ENCODE measurements at places on chromosomes 2 and 18.

GRCh38 chr18:42326752-42327151 lies 371.7 kb downstream of the PIK3C3 start:
- no peak for DNase-seq

- DNase-seq, result peak; percentile 73
Measured at GRCh38 chr18:59612381-59612780, 84.8 kb downstream of the CCBE1 start.

- DNase-seq, result peak; percentile 20
Measured at GRCh38 chr18:23994361-23994902, 20.1 kb upstream of the TTC39C start.

DNA sequence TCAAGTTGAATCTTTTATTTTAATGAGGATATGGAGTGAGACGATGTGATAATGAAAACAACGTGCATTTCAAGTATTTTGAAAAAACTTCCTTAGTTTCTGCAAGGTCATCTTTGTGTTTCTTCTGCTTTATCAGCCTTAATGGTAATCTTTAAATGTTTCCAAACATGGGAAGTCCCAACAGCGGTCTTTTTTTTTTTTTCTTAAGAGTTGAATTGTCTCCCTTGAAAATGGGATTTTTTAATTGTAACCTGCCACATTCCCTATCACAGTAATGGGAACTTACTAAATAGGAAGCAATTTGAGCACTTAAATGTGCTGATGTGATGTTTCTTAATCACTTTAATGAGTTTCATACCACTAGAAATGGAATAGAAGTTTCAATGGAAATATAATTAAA lies 45.8 kb downstream of the ATIC start:
- no peak for DNase-seq

- DNase-seq, result no peak
Measured at GRCh38 chr2:72118951-72119350, 28.7 kb downstream of the CYP26B1 start.

DNA sequence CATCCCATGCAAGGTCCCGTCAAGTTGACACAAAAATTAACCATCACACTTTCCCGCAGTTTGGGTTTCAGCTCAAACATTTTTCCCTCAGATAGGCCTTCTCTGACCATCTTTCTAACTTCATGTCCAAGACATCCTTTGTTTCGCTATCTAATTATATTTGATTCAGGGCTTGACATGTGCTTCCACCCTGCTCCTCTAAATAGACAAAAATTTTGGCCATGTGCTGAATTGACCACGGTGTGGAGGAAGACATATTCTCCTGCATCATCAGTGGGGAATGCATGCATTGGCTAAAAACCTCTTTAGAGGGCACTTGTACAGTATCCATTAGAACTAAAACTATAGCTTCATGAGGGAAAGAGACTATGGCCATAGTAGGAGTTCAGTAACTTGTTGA lies 81.2 kb downstream of the PLCL1 start:
- DNase-seq, result no peak

DNA sequence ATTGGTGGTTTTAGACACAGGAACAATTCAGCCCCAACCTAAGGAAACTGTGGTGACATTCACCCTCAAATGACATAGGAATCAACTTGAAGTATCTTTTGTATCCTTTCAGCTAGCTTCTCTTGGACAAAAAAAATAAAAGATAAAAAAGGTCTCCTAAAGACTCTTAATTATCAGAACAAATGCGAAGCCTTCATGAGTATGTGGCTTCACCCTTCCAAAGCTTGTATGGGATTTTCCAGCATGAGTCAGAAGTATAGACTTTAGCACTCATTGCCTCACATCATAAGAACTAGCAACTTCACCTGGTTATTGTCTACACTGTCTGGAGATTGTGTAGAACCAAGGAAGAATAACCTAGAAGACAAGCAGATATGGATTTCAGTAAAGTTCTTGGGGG lies 135.4 kb downstream of the LAMA3 start:
- DNase-seq, result no peak

- peak; percentile 12 for DNase-seq
Measured at GRCh38 chr2:239392688-239393387, 8.0 kb downstream of the HDAC4 start.

GRCh38 chr2:122639176-122639575 lies 883.7 kb downstream of the TSN start:
- no peak for DNase-seq

GRCh38 chr2:101612019-101612418 lies 85.5 kb upstream of the MAP4K4 start:
- no peak for DNase-seq

DNA sequence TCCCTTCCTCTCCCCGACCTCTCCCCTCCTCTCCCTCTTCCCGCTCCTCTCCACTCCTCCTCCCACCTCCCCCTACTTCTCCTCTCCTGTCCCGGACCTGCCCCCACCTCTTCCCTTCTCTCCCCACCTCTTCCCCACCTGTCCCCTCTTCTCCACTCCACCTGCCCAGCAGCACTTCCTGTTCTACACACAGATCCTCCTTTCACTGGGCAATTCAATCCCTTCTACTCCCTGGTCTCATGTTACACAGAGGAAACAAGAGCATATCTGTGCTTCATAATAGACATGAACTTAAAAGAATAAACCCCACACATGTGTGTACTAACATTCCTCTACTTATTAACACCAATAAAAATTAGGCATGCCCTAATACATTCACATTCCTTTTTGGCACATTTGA lies 34.8 kb downstream of the TIMM21 start:
- DNase-seq, result no peak

- DNase-seq, result no peak
Measured at GRCh38 chr2:236743039-236743920, 173.7 kb downstream of the ACKR3 start.

- DNase-seq, result no peak
Measured at GRCh38 chr2:33023728-33024500, 77.2 kb downstream of the LTBP1 start.

GRCh38 chr2:101844055-101844635 lies 146.6 kb downstream of the MAP4K4 start:
- DNase-seq, result no peak

DNA sequence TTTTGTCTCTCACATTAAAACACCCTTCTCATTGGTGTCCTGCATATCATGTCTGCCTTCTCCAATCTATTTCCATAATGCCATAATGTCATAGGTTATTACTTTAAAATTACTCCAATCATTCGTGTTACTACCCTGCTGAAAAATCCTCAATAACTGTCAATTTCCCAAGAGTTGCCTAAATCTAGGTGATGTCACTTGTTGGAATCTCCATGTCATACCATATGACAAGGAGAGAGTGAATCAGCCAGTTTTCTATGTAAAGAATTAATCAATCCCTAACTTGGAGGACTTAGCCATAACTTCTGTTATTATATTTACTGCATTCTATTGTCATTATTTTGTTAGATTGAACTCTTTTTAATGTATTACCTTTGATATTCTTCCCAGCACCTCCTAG lies 62.5 kb downstream of the PHLPP1 start:
- no peak for DNase-seq

GRCh38 chr2:177753682-177754491 lies 318.7 kb downstream of the PDE11A start:
- DNase-seq, result peak; percentile 89

DNA sequence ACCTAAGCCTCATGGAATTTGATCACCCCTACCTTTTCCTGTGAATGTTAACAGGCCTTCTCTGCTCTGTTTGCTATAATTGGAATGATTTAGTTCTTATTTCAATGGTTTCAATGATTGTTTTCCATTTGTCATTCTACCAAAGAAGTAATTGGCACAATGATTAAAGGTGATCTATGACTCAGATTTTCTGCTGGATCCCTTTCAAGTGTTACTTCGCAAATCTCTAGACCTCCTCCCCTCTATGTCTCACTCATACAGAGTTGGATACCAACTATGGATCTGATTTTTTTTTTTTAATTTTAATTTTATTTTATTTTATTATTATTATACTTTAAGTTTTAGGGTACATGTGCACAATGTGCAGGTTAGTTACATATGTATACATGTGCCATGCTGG lies 29.6 kb upstream of the FAM117B start:
- DNase-seq, result no peak

- DNase-seq, result no peak
Measured at GRCh38 chr2:190554357-190555006, 20.0 kb upstream of the NEMP2 start.

GRCh38 chr2:11812466-11813248 lies 66.2 kb downstream of the LPIN1 start:
- no peak for DNase-seq

DNA sequence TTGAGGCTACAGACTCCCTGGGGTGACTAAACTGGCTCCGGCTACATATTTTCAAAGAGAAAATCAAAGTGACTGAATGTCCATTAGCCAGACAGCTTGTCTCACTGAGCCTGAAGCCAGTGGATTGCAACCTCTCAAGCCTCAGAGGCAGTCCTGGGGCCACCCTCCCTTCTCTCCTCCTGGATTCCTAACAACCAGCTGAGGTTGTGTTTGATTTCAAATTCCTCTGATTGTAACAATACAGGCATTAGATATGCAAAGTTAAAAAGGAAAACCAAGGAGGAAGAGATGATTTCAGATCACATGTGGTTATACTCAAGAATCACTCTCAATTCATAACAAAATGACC lies 101.0 kb upstream of the LMAN1 start:
- no peak for DNase-seq

DNA sequence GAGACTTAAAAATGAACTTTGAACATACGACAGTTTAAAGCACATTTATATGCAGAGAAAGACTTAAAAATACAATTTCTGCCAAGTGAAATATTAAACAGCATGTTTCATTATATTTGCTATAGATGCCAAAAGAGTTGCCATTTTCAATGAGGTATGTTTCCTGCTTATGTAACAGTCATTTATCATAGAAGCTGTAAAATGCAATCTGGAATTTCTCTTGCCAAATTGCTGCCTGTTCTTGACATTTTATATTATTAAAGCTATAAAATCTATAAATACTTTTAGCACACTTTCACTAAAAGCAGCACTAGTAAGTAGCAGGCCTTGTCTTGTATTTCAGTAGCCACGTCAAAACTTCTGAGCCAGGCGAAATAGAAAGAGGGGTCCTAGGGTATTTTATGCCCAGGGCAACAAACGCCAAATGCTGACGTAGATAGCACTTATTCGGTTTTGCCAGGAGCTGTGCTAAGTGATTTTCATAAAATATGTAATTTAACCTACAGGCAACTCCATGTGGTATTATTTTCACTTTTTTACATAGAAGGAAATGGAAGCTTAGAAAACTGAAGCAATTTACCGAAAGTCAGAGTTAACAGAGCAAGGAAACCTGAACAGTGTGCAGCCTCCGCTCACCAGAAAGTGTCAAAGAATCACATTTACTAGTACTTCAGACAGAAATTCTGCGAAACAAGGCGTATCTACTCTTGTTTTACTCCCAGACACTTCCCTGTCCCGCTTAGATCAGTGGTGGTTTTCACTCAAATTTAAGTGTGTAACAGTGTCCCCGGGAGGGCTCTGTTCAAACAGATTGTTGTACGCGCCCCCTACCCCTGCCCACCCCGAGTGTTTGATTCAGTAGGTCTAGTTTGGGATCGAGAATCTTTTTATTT lies 1.2 kb upstream of the CYP20A1 start:
- DNase-seq, result no peak

GRCh38 chr2:234364661-234365060 lies 132.2 kb downstream of the ARL4C start:
- DNase-seq, result no peak

DNA sequence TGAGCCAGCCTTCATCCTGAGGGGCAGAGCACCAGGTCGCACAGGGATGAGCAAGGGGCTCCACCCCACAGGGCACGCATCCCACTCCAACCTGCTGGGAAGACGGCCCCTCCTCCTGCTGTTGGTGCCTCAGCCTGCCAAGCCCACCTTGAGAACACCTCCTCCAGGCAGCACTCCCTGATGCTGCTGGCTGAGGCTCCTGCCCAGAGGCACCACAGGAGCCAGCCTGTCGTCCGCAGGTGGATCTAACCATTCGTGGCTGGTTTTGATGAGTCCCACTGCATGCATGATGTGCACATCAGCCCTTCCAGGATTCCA lies 58.4 kb downstream of the BIN1 start:
- DNase-seq, result peak; percentile 17

- DNase-seq, result no peak
Measured at GRCh38 chr2:101818531-101819451, 121.3 kb downstream of the MAP4K4 start.

DNA sequence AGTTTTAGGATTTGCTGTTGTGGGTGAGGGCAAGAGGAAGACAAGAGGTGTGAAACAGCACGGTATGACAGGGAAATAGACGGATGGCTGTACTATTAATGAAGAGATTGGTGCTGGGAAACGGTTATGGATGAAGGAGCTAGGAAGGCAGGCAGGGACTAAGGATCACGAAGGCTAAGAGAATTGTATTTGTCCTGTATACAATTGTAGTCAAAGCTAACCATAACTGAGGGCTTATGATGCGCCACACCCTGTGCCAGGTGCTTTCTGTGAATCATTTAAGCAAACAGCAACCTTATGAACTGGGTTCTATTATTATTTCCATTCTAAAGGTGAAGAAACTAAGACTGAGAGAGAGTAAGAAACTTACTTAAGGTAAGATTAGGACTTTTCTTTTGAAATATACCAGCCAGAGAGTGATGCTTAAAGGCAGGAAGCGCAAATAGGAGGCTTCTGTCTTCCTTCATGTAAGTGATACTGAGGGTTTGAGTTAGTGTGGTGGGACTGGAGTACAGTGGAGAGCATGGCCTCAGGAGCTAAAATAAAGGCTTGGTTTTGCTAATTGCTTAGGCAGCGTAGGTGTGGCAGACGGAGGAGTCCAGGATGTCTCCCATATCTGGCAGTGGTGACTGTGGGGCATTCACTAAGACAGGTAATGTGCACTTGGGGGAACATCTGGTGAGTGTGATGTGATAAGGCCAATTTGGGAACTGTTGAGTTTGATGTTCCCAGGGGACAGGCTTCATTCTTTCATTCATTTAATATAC lies 85.8 kb downstream of the PLEKHM3 start:
- no peak for DNase-seq

DNA sequence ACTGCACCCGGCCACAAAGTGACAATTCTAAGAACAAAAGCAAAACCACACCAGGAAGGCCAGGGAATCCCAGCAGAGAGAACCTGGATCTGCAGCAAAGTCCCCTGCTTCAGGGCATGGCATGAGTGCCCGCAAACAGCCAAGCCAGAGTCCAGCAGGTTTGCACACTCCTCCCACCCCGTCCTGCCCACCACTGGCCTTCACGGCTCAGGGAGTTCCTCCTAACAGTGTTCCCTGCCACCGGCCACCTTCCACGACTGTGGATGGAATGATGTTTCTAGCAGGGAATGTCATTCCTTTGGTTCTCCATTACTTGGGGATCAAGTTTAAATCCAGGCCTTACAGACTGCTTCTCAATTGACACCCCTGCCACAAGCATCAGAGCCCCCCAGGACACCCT lies 42.0 kb upstream of the B3GNT7 start:
- no peak for DNase-seq

Data from right hindlimb (tissue), 1 donor.